HT-29 (cell line): ENCODE measurements at places on chromosomes 11 and 22.

DNA sequence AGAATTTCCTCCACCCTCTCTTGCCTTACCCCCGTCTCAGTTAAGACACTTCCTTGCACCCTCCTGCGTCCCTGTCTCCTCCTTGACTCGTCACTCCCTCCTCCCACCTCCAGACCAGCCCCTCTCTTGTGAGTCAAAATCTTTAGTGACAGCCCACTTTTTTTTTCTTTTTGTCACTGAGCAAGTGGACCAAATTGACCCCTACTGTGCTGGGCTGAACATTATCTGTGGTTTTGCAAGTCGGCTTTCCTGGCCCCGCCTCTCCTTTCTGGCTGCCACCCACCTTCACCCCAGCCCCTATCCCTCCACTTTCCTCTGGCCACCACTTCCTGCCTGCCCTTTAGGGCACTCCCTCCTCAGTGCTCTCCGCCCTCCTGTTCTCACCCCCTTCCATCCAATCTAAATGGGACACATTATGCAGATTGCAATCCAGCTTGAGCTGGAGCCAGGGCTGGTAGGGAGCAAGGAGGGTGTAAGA lies at the start of gene APLNR:
APLNR (minus strand) TSS at position 47 of the 478 bp plus-strand sequence. CDS start 246 bp downstream, outside the sequence.
- DNase-seq = no peak

GRCh38 chr11:90204832-90205646 lies 17.8 kb downstream of the CHORDC1 start:
- peak; percentile 83 for DNase-seq

DNA sequence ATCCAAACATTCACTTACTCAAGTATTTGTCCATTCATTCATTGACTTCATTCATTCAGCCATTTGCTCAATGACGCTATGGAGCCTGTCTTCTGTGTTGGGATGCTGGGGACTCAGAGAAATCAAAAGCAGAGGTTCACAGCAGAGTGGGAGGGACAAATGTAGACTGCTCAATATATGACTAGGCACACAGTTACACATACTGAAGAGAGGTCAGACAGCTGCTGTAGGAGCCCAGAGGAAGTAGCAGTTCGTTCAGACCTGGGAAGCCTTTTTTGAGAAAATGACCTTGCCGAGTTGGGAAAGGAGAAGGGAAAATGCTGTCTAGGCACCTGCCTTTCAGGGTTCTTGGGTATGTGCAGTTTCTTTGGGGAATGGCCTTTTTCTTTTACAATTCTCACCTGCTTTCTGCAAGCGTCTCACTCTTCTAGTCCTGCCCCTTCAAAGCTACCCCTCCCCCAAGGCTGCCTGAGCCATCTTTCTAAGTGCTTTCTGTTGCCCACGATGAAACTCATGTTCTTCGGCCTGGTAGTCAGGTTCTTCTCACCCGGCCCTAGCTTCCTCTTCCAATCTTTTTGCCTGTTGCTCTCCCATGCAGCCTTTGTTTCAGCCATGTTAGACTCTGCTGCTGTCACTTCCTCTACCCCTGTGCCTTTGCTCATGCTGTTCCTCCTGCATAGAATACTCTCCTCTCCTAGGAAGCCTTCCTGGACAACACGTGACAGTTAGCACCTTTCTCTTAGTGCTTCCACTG lies 4.2 kb upstream of the UVRAG start:
- no peak for DNase-seq

GRCh38 chr11:94398101-94398500 lies 3.1 kb downstream of the GPR83 start:
- DNase-seq = no peak

DNA sequence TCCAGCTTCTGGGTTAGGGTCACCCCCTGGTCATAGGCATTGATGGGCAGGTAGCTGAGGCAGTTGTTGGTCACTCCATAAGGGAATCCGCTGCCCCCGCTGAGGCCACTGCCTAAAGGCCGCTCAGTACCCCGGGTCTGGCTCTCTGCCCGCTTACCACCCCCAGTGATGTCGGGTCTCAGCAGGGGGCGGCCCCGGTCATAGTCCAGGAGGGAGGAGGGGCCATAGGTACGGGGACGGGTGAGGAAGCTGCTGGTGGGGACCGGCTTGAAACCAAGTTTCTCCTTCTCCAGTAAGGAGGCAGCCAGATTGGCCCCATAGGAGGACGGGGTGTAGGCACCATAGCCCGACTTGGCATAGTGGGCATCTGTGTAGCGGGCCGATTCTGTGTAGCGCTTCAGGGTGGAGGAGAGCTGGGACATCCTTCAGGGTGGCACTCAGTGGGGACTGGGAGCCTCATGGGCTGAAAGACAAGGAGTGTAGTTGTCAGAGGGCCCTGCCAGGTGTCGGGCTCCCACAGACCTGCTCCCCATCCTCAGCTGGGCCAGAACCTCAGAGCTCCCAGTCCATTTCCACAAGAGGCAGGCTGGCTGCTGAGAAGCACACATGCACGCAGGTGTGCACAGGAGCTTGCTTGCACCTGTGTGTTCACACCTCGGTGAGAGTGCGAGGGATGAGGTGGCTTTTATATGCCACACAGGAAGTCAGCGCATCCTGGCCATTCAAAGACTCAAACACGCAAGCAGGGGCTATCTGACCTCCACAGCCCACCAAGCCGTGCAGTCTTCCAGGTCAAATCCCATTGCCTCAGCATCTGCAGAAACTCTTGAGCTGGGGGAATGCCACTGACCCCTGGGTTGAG lies 8.2 kb downstream of the USP2 start:
- no peak for DNase-seq
